ENCODE measurements at places on chromosomes 6 and 20.

- DNase-seq, result no peak
Measured at GRCh38 chr6:5562277-5562676, 301.0 kb downstream of the FARS2 start.

- DNase-seq, result no peak
Measured at GRCh38 chr20:42083280-42083679, 465.1 kb upstream of the CHD6 start.

- no peak for DNase-seq
Measured at GRCh38 chr20:17751640-17752039, 51.9 kb downstream of the BANF2 start.

DNA sequence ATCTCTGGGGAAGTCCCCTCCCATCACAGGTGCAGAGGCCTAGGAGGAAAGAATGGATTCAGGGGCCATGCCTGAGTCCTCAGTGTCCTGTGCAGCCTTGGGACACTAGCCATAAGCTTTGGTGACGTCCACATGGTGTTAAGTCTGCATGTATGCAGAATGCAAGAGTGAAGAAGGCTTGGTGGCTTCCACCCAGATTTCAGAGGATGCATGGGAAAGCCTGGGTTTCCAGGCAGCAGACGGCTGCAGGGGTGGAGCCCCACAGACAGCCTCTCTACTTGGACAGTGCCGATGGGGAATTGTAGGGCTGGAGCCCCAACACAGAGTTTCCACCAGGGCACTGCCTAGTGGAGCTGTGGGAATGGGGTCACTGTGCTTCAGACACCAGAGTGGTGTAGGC lies 117.1 kb upstream of the NRN1 start:
- DNase-seq, result no peak

- no peak for DNase-seq
Measured at GRCh38 chr6:98844244-98845210, 10.2 kb downstream of the POU3F2 start.

- peak; percentile 45 for DNase-seq
Measured at GRCh38 chr20:46558511-46558959, 8.1 kb upstream of the OCSTAMP start.

DNA sequence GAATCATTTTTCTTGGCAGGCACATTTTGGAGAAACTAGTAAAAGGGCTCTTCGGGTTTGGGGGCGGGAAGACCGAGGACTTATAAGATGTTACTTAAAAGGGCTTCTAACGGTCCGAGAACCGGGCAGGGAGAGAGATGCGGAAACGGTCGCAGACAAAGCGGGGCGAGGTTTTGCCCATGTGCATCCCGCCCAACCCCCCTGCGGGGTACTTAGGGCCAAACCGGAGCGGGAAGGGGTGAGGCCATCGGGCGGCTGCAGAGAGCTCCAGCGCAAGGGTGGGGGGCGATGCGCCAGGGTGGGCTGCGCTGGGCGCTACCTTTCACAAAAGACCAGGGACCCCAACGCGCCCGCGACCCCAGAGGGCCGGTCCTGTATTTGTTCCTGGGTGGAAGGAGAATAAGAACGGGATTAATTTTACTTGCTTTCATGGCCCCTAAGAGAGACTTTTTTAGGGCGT lies 616 bp downstream of the TUBB start:
- peak; percentile 54 for DNase-seq

- no peak for DNase-seq
Measured at GRCh38 chr6:144568241-144568640, 283.1 kb downstream of the UTRN start.

- no peak for DNase-seq
Measured at GRCh38 chr20:48689874-48690571, 137.8 kb downstream of the PREX1 start.

- DNase-seq, result no peak
Measured at GRCh38 chr6:61203966-61204496, 1082.0 kb downstream of the KHDRBS2 start.

GRCh38 chr20:62642666-62643520 lies 590 bp downstream of the SLCO4A1 start:
- DNase-seq, result peak; percentile 26

- no peak for DNase-seq
Measured at GRCh38 chr6:169277619-169278018, 24.0 kb upstream of the THBS2 start.

DNA sequence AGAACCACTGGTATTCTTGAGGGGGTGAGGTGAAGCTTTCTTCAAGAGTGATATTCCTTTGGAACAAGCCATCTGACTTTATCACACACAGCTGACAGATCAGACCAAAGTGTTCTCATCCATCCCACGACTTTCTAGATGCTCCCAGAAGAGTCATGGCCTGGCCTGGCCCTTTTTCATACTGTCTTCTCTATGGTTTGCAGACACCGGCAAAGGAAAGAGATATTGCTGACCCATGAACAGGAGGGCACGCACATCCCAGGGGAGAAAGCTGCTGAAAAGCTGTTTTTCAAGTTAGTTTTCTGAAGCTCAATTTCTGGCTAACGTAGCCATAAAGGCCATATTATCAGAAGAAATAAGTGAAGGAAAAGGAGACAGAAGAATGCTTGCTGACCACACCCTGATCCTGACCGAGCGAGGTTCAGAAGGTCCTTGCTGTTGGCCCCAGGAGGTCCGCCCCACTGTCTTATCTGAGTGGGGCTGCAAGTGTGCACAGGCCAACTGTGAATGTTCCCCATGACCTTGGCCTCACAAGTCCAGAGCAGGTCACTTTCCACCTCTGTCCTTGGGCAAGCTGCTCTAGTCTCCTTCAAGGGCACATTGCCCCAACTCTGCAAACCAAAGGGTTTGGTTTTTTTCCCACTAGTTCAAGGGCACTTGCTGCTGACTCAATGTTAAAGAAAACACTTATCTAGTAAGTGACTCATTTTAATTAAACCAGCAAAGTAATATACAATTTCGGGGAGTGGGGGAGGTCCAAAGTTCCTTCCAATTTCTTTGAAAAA lies 2.0 kb downstream of the ACSS1 start:
- no peak for DNase-seq

DNA sequence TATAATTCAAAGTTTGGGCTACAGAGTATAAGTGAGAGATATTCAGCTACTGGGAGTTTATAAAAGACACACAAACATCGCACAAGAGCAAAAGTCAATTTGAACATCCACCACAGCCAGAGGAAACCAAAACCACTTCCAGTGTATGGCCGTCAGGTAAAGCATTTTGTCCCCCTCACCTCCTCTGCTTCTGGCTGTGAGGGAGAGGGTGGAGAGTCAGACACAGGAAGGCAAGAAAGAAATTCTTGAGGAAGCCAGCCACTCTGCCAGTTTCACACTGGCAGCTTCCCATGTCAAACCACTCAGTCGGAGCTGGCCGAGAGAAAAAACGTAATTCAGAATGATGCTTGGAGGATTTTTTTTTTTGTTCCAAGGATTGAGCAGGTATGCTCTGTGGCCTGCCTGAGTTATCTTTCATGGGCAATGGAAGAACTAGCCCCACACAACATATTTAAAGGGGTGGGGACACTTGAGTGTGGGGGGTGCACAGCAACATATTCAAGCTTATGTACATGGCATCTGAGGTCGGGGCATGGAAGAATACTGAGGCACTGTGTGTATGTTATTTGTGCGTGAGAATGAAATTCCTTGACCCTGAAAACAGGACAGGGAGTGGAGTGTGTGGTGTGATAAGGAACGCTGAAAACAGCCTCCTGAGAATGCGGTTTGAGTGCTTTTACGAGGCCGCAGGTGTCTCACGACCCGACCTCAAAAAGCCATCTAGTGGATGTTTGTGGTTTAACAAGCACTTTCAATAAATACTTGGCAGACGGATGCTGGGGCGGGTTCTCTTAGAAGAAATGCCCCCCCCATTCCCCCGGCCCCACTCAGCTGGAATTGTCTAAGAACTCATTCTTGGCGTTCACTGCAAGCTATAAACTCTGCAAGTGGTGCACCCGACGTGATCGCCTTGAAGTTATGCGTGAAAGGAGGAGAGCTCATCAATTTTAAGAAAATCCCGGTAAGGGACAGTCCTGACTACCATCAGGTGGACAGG lies 27.5 kb upstream of the ZBTB22 start:
- no peak for DNase-seq

DNA sequence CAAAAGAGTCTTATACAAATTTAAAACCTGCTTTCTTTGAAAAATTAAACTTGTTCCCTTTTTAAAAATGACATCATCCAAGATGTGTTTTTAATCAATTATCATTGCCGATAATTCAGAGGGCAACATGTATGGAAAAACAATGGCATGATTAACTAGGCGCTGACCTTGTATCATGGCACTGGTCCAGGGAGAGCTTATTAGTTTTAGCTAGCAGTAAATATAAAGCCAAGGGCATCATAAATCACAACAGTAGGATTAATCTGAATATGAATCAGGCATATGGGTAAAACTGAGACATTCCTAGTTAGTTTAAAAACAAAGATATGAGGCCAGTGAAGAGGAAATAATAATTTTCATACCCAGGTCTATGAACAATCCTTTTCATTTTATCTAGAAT lies 374.0 kb downstream of the HDGFL1 start:
- DNase-seq, result no peak

DNA sequence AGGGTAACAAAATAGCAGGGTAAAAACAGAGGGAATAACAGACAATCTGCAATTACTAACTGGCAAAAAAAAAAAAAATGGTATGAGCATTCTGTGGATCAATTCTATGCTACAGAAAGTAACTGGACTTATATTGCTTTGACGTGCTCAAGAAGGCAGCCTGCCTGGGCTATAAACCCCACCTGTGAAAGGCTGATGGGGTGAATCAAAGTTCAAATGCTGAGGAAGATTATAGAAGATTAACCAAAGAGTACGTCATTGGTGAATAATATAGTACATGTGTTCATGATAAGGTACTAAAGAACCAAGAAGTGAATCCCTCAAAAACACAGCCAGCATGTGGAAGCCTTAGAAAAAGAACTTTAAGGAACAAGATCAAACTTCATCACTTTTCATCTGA lies 441.9 kb upstream of the PTCHD4 start:
- no peak for DNase-seq

GRCh38 chr6:148247386-148248063 lies 95.1 kb upstream of the SASH1 start:
- no peak for DNase-seq

- DNase-seq, result peak; percentile 18
Measured at GRCh38 chr6:105991561-105992314, 94.4 kb upstream of the PRDM1 start.

- DNase-seq, result no peak
Measured at GRCh38 chr20:60055740-60056139, 97.5 kb downstream of the CDH26 start.

- DNase-seq, result no peak
Measured at GRCh38 chr6:113185299-113185698, 671.8 kb upstream of the MARCKS start.

DNA sequence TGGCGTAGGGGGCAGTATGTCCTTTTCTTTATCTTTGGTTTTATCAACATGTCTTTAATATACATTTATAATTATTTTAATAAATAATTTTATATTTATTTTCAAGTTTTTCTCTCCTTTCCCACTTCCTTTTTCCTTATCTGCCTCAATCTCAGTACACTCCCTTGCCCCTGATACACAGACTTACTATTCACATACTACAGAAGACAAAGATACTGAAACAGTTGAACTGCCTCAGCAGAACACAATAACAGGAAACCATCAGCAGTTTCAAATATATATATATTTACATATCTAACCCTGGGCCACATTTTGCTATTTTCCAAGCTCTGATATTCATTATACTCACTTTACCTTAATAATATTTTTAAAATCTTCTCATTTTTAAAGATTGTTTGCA lies 19.8 kb downstream of the IBTK start:
- no peak for DNase-seq

GRCh38 chr6:111423055-111423633 lies 59.9 kb downstream of the REV3L start:
- no peak for DNase-seq

DNA sequence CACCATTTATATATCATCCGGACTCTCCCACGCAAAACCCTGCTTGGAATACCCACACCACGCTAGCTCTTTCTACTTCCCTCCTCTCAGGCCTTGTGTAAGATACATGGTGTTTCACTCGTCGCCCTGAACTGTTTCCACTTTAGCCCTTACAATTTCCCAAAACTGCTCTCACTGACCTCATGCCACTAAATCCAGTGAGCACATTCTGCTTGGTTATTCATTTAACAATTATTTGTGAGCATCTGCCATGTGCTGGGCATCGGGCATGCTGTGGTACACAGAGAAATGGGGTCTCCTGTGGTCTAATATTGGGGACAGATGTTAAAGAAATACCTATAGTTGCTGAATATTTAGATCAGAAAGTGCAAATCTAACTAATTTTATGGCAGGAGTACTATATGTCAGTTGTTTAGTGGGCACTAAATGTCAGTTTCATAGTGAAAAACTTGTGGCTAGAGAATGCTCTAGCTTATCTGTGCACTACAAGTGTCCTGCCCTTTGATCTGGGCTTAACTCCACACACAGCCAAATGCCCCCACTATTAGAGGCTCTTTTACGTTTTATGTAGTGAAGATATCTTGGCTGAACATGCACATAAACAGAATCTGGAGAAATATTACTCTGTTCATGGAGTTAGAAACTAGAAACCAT lies 41.0 kb downstream of the PLEKHG1 start:
- no peak for DNase-seq

DNA sequence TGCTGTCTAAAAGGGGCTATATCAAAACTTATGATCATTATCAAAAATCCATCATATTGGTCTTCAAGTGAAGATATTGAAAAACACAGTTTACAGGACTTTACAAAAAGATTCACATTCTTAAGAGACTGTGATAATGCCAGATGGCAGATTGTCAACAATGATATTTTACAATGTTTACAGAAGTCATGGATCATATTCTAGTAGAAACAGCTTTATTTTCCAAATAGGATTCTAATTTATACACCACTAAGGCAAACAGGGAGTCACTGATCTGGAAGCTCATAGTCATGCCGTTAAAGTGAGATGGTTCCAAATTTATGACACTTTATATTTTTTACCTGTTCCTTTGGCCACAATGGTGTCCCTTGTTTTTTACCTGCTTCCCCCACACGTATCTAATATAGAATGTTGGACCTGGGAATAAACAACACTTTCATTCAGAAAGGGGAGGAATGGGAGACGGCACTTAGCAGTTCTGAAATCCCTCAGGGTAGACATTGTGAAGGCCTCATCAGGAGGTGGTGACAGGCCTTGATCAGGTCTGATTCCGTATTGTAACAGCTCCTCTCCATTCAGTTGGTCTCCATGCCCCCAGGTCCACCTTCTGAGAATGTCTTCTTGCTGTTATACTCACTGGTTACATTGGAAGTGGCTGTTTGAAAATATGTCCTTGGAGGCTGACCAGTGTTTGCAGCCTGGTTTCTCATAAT lies 228.6 kb downstream of the ADGB start:
- no peak for DNase-seq

DNA sequence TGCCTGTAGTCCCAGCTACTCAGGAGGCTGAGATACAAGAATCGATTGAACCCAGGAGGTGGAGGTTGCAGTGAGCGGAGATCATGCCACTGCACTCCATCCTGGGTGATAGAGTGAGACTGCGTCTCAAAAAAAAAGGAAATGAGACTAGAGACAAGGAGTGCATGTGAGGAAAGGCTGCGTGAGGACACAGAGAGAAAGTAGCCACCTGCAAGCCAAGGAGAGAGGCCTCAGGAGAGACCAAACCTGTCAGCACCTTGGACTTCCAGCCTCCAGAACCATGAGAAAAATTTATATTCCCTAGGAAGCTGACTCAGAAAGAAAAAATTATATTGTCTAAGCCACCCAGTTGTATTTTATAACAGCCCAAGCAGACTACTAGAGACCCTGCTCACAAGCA lies 7.4 kb upstream of the BEND3 start:
- no peak for DNase-seq
